ENCODE measurements at places on chromosomes 12 and 14. TPM values are rescaled to one million over a fixed set of nuclear protein-coding genes. Genes with fewer than 3 reads are reported as not detected.

DNA sequence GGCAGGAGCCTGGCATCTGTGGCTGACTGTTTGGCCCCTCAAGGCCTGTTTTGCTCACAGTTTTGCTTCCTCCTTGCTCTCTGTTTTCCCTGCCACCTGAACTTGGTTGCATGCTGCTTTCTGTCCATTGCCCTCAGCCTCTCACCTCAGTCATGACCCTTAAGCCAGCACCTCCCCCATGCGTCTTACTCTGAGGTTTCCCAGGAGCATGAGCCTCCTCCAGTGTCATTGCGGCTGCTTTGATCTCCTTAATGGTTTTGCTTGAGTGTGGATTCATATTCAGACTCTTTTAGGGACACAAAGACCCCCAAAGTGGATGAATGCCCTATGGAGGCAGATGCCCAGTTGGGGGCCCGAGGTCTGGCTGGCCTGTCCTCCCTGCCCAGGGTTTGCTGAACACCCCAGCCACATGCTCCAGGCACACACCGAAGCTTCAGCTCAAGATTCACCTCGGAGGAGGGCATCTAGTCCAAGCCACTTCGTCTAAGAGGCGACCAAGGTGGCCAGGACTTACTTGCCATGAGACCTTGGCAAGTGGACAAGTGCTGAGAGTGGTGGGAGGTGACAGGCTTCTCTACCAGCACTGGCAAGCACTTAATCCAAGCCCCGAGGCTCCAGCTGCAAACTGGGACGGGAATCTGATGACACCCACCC, 95.4 kb upstream of the DIO3 start:
- DNase-seq = no peak

GRCh38 chr14:58571769-58572472, 65.8 kb upstream of the DACT1 start:
- peak; percentile 18 for DNase-seq

GRCh38 chr14:88369496-88369895, 16.0 kb upstream of the SPATA7 start:
- no peak for DNase-seq

DNA sequence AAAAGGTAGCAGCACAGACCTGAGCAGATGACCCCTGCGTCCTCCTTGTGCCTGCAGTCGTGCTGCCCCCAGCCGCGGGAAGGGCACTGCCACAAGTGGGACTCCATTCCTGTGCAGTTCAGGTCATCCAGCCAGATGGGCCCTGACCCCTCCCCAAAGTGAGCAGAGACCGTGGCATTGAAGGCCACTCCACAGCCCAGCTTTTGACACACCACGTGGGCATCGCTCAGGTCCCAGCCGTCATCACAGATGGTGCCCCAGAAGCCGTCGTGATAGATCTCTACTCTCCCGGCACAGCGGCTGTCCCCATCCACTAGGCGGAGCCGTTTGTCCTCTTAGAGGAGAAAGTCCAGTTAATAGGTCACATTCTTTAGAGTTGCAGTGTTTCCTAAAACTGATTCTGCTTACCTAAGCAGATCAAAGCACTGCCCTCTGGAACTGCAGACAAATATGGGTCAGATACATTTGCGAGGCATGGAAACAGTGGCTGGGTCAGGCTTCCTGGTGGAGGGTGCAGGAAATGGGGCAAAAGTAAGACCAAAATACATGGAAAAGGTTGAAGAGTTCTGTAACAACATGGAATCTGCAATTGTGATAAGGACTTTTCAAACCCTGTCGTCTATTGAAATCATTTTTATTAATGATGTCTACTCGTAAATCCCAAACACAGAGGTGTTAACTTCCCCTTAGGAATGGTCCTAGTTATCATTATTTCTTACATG, 69.4 kb downstream of the CD163L1 start:
- DNase-seq = no peak

DNA sequence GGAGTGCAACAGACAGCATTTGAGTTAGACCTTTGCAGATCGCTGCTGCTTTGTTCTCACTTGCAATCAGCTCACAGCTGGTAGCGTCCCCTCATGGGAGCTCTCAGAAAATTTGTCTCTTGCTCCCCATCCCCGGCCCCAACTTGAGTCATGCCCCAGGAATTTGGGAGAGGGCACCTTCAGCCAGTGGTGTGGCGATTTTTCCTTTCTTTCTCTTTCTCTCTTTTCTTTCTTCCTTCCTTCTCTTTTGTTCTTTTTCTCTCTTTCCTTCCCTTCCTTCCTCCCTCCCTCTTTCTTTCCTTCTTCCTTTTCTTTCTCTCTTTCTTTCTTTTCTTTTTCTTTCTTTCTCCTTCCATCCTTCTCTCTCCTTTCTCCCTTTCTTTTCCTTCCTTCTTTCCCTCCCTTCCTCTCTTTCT, 34.2 kb upstream of the MAP1LC3B2 start:
- no peak for DNase-seq

GRCh38 chr12:49792181-49792970, 35.8 kb downstream of the NCKAP5L start:
- DNase-seq = no peak

DNA sequence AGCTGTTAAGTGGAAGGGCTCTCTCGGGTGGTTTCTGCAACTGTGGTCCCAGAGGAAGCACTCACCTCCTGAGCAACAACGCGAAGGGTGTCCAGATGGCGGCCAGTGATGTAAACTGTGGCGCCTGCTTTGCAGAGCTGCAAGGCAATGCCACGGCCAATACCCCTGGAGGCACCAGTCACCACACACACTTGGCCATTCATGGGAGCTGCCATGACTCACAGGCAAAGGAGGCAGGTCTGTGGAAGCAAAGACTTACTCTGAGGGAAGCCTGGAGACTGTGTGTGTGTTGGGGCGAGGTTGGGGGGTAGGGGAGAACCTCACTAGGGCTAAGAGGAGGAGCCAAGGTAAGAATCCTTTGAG, 707 bp downstream of the DHRS1 start:
- no peak for DNase-seq

DNA sequence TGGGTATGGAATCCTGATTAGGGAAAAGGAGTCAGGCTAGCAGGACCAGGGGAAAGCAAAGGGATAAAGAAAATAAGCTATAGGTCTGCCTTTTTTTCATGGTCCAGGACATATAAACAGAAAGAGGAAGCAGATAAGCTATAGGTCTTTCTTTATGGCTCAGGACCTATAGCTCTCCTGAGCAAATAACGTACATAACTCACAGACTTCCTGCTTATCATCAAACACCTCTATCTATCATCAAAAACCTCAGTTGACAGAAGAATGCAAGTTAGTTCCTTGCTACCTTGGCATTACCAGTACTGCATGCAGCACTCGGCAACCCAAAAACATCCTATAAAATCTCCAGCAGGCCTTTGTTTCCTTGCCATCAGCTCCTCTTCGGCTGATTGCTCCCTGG, 238.7 kb upstream of the OR4E1 start:
- no peak for DNase-seq

DNA sequence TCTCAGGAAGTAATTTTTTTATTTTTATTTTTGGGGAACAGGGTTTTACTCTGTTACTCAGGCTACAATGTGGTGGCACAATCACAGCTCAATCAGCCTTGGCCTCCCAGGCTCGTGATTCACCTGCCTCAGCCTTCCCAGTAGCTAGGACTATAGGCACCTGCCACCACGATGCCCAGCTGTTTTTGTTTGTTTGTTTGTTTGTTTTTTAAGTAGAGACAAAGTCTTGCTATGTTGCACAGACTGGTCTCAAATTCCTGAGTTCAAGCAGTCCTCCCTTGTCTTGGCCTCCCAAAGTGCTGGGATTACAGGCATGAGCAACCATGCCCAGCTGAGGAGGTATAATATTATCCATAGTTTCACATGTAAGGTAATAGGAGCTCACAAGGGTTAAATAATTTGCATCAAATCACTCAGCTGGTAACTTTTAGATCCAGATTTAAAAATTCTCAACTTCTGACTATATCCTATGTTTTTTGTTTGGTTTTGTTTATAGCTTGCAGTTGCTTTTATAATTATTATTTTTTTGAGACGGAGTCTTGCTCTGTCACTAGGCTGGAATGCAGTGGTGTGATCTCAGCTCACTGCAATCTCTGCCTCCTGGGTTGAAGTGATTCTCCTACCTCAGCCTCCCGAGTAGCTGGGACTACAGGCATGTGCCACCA, 629.3 kb downstream of the DIO2 start:
- DNase-seq = no peak

DNA sequence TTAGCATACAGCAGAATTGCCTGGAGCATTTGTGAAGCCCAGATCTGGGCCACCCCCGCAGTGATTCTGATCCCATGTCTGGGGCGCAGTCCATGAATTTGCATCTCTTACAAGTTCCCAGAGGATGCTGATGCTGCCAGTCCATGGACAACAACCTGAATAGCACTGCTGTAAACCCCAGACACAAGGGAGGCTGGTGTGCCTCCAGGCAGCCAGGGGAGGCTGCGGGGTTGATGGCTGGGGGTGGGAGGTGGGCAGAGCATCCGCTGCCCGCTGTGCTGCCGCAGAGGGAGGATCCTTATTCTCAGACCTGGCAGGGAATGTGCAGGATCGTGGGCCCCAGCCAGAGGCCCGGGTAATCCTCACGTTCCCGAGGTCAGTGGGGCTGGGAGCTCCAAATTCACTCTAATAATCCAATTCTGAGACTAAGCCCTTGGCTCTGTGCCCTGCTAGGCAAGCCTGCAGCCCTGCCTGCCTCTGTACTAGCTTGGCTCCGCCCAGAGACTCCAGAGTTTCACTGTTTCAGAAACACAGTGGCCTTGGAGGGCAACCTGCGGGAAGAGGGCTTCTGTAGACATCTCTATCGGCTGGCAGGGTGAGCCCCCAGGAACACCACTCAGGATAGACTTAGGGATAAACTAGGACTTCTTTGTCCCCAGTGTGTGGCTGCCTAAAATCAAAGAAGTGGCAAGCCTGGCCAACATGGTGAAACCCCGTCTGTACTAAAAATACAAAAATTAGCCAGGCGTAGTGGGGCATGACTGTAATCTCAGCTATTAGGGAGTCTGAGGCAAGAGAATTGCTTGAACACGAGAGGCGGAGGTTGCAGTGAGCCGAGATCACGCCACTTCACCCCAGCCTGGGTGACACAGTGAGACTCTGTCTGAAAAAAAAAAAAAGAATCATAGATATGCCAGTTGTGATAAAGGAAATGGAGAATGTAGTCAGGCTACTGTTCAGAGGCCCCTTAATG, 17.8 kb upstream of the MLEC start:
- DNase-seq = no peak

- DNase-seq = no peak
Observed at GRCh38 chr14:99576304-99576703, 27.7 kb downstream of the CCDC85C start.

- DNase-seq = peak; percentile 87
Observed at GRCh38 chr12:54958048-54958658, 26.4 kb downstream of the TESPA1 start.

DNA sequence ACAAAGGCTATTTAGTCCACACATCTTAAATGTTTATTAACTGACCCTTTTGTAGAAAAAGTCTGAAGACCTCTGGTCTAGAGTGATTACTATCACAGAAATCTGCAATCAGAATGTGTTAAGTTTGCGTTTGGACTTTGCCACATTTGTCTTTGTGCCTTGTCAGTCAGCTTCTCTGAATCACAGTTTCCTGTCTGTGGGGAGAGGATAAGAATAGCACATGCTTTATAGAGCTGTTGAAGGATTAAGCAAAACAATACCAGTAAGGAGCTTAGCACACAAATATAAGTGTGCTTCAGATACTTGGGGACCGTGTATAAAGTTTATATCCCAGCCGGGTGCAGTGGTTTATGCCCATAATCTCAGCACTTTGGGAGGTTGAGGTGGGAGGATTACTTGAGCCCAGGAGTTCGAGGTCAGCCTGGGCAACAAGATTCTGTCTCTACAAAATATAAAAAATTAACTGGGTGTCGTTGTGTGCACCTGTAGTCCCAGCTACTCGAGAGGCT, 63.0 kb upstream of the BTG1 start:
- no peak for DNase-seq

DNA sequence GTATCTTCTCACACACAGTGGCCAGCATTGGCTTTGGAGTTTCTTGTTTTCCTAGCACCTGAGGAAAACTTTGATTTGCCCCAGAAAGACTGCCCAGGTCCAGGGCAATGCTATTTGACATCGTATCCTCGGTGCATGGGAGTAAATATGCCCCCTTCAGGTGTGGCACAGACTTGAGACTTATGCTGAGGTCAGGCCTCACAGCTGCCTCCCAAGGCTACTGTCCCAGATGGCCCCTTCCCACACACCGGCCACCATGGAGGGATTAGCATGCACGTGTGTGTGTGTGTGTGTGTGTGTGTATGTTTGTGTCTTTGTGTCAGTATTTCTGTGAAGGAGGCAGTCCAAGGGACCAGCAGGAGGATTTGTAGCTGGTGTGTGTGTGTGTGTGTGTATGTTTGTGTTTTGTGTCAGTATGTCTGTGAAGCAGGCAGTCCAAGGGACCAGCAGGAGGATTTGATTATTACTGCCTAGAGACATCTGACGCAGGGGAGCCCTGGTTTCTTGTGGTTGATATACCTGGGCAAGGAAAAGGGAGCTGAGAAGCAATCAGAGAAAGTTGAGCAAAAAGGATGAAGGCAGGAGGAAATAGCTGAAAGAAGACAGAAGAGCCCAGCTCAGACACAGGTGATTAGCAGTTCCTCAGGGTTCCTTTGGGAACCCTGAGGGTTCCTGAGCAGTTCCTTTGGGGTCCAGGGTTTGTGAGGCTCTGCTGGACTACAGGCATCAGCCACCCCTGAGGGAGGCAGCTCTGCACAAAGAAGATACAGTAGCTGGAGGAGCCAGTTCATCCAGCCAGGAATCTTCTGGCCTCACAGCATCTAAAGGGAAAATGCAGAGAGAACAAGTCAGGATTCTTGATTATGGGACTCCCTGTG, 42.2 kb downstream of the COX16 start:
- DNase-seq = no peak

GRCh38 chr12:7431993-7432685, 11.8 kb downstream of the CD163L1 start:
- no peak for DNase-seq

- peak; percentile 84 for DNase-seq
Observed at GRCh38 chr14:58501214-58501816, 73.8 kb downstream of the KIAA0586 start.

GRCh38 chr12:101563212-101563611, 31.6 kb upstream of the MYBPC1 start:
- DNase-seq = no peak

DNA sequence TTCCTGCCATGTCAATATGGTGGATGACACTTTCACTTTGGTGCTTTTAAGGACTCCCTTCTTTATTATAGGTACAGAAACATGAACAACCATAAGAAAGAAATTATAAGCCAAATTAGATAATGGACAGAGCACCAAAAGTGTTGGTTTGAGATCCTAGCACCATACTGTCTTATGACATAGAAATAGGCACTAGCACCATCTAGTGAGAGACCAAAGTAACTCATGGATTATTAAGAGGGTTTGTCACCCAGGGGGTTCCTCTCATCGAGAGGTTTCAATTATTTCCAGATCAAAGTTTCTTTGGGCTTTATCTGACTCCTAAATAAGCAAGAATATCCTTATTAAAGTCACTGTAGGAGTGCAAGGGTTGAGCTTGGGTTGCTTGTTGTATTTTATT, 153.0 kb upstream of the DIO2 start:
- DNase-seq = no peak

Gene EFCAB11
- 11.5 TPM for polyA plus RNA-seq

Gene CCDC77
- 11.3 TPM for polyA plus RNA-seq

Gene LUM
- polyA plus RNA-seq = 0.76 TPM

Gene SMAGP
- polyA plus RNA-seq = 9.9 TPM

Gene ACSM4
- polyA plus RNA-seq = not detected

Gene PDE3A
- polyA plus RNA-seq = 0.75 TPM

Gene ABCD4
- polyA plus RNA-seq = 32.3 TPM

Gene SEC23A
- 11.4 TPM for polyA plus RNA-seq

Gene GPR68
- 3.0 TPM for polyA plus RNA-seq

Gene CCDC196
- polyA plus RNA-seq = not detected

Gene GYS2
- not detected for polyA plus RNA-seq

Gene LALBA
- not detected for polyA plus RNA-seq

Gene NFATC4
- 11.6 TPM for polyA plus RNA-seq

Measured in brain (organoid and tissue), 16 donors.